ENCODE measurements at places on chromosomes 3 and 15.

DNA sequence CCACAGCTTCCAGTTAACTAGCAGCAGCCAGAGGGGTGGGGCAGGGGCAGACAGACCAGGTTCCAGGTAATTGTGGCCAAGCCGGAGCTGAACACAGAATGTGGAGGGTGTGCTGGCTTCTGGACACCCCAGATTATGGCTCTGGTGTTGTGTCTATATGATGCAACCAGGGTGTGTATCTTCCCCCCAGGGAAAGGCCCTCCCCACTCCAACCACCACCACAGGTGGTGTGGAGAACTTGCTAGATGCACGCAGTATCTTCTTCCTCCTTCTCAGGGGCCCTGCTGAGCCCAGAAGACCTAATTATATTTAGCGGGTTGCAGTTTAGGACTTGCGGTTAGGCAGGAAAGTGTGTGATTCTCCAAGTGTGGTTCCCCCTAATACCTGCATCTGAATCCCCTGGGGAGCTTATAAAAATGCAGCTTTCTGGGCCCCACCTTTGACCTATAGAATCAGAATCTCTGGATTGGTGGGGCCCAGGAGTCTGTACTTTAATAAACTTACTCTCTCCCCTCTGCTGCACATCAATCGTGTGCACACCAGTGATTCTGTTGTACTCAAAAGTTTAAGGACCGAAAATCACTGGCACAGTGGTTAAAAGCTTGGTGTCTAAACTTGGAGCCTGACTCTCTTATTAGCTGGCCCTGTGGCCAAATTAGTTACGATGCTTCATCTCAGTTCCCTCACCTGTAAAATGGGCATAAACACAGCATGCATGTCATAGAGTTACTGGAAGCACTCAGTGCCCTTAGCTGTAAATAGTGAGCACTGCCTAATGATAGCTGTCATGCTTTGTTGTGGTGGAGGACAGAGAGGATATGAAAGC, 379.1 kb upstream of the PROK2 start:
- no peak for DNase-seq

DNA sequence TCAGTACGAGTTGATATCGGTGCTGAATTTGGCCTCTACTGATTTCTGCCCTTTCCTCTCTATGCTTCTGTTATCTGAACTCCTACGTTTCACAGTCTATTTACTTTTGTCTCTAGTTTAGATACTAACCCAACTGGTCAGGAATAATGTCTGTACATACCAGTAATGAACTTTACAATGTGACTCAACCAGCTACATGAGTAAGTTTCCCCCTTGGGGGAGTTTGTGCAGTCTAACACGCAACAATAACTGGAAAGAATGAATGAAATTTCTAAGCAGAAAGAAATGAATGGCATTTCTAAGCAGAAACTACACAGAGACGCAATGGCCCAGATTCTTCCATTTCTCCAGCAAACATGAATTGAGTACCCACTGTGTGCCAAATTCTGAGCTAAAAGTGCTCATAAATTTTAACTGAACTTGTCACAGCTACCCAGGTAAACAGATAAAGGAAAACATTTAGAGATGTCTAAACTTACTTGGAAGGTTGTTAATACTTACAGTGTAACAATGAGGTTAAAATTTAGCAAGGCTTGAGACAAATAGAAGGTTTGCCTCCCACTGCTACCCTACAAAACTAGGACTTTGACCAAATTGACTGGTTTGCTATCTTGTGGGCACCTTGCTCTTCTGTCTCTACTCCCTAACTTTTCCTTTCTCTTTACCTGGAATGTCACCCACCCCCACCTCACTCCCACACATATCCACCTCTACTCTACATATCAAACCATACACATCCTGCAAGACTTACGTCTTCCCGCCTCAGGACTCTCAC, 11.6 kb downstream of the UPK1B start:
- DNase-seq, result no peak

DNA sequence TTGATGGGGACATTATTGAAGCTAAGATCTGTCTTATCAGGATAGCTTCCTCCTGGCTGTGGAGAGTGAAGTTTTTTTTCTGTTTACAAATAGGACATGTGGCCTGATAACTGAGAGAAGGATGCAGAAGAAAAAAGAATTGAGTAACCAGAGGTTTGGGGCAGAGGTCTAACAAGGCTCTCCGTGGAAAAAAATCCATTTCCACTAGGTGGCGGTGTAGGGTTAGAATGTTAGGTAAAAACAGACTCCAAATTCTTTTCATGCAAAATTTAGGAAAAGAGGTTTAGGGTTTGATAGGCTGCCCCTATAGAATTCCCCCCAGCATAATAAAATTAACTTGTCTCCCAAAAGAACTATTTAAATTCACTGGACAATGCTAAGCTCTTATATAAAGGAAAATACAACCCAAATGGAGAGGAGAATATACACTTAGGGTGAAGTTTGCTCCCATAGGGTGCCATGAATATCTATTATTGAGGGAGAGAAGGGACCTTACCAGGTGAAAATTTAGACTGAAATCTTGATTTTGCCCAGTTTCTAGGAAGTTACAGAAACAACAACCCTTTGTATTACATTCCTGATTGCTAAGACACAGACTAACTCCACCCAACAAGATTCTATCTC, 1560.4 kb downstream of the OTOL1 start:
- DNase-seq, result peak; percentile 63

GRCh38 chr3:62774221-62774620, 101.0 kb downstream of the CADPS start:
- DNase-seq, result no peak

DNA sequence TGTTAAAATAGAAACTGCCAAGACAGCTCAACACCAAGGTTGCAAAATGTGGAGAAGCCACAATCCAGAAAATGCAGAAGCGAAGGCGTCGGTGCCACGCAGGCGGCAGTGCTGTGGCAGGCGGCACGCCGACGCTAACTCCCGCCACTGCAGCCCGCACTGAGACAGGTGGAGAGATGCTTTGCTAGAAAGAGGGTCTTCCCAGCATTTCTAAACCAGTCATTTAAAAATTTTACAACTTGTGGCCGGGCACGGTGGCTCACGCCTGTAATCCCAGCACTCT, 23.2 kb downstream of the CYFIP1 start:
- DNase-seq, result no peak

- no peak for DNase-seq
Observed at GRCh38 chr15:80878242-80878866, 99.2 kb downstream of the CEMIP start.

DNA sequence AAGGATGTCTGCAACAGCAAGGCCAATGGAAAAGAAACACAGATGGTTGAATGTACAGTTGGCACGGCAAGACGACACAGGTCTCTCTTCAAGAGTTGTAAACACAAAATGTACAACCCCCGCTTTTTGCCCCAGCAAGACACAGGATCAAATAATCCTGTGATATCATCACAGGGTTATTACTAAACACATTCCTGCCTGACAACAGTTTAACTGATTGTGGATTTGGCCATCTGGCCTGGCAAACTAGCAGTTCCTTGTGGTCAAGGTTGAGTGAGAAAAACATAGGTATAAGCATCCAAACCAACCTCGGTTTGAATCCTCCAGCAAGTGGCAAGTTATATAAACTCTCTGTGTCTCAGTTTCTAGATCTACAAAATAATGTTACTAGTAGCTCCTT, 23.4 kb downstream of the PARP16 start:
- no peak for DNase-seq

DNA sequence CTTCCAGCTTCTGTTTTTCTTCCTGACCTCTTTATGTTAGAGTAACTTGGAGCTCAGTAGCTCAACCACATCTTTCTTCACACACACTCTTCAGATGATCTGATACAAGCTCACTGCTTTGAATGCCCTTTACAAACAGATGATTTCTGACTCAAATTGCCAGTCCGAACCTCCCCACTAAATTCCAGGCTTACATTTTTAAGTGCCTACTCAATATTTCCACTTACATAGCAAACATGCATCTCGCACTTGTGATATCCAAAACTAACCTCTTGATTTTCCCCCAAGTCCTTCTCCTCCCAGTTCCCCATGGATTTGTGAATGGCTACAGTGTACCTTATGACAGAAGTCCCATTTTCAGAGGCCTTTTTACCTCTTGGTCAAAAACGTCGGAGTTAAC, 139.1 kb downstream of the GBE1 start:
- no peak for DNase-seq

DNA sequence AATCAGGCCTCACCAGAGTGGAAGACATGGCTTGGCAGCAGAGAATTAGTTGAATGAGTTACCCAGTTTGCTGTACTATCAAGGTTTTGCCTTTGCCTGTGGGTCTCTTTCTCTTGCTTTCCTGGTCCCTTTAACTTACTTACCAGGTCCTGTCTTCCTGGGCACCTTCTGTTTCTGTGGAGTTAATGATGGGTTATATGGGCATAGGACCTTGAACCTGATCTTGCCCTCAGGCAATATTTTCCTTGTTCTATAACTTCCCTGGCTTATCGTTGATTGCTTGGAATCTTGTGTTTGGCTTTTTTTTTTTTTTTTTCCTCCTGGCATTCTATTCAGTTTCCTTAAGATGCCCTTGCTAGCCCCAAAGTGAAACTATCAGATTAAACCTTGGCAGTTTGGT, 106.8 kb downstream of the HHLA2 start:
- no peak for DNase-seq

DNA sequence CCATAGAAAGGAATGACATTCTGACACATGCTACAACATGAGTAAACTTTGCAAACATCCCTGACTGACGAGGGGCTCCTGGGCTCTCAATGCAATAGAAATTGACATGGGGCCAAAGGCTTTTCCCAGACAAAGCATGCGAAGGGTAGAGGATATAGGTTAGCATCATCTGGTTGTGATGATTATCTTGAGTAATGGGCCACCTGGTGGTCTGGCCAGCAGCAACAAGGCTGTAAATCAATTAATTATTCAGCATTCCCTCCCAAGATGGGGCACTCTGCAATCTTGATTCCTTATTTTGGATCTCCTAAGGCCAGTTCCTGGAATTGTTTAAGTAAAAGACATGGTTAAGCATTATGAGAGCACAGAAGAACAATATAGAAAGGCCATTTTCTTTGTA, 99.2 kb downstream of the AGBL1 start:
- DNase-seq, result peak; percentile 30

- no peak for DNase-seq
Observed at GRCh38 chr3:47429476-47430270, 46.1 kb downstream of the SCAP start.

GRCh38 chr3:127041264-127041820, 58.4 kb downstream of the PLXNA1 start:
- DNase-seq, result no peak

GRCh38 chr3:34258271-34258998, 460.0 kb downstream of the PDCD6IP start:
- DNase-seq, result no peak

GRCh38 chr15:81419332-81419943, 45.4 kb upstream of the TMC3 start:
- DNase-seq, result no peak

GRCh38 chr3:142165194-142165593, 15.8 kb upstream of the TFDP2 start:
- DNase-seq, result no peak
